Stimulated activated CD4-positive, alpha-beta T cell treated with anti-CD3 and anti-CD28 coated beads, Interleukin-1b, Interleukin-23, amount 100 ng/mL, for 1 hour (primary cell): ENCODE measurements at places on chromosomes 2 and 18.

DNA sequence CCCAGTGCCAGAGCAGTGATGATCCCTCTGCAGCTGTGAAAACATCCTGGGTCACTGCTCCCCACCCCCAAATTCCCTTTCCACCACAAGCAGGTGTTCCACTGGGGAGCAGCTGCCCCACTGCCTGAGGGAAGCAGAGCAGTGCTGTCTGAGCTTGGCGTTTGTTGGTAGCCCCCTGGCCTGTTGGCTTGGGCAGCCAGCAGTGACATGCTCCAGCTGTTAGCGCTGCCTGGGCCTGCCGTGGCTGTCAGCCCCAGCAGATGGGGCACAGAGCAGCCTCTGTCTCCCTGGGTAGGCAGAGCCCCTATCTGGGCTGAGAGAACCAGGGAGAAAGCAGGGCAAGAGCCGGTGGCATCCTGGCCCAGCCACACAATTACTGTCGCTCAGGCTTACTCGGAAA is 247.7 kb downstream of the GLI2 start:
- DNase-seq = no peak

- no peak for DNase-seq
Observed at GRCh38 chr2:39875182-39875913, 96.3 kb upstream of the THUMPD2 start.

DNA sequence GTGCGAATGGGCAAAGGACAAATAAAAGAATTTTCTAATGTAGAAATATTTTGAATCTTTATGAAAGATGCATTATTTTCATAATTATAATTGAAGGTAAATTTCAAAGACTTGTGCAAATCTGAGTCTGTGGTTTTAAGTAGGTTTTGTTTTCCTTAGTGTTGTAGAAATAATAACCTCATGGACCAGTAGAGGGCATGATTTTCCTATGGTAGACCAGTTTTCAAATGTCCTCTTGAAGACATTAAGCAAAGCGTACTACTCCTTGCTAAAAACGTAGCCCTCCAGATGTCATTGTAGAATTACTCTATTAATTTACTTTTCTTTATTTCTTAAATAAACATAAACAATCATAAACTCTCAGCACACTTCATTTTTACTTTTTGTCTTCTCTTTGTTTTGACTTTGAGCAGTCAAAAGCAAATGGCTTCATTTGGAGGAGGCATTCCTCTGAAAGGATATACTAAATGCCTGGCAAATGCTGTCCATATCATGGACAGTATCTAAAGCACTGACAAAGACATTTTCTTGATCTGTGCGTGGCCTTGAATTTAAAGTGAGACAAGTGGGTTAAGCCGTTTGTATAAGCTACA is 85.8 kb upstream of the FAM237A start:
- no peak for DNase-seq

DNA sequence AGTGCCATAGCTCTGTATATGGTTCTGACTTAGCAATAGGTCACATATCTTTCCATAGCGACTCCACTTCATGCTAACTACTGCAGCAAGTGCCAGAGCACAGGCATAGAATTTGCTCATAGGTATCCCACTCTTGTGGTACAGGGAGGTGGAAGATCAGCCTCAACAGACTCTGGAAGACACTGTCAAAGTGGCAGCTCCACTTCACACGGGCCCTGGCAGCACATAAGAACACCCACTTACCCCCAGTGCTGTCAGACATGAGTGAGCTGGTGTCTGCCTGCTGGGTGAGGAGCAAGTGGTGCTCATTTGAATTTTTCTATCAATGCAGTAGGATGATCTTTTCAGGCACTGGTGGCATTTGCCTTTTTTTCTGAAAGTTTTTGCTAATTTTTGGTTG is 48.6 kb downstream of the BCL2L11 start:
- DNase-seq = no peak

DNA sequence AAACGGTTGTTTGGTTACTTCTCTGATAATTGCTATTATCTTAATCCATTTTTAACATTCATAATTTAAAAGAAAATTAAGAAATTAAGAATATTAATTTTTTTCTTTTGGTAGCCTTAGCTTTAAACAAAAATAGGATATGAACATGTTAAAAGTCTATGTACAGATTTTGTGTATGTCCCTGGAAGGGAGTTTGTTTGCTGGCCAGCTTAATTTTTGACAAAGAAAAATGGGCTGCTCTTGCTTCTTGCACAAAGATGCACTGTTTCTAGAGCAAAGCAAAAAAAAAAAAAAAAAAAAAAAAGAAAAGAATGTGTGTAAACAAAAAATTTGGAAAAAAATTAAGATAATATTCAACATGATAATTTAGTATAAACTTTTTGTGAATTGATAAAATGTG is 1.3 kb downstream of the RFTN2 start:
- DNase-seq = no peak

- DNase-seq = no peak
Observed at GRCh38 chr2:239721991-239722759, 303.0 kb downstream of the NDUFA10 start.

DNA sequence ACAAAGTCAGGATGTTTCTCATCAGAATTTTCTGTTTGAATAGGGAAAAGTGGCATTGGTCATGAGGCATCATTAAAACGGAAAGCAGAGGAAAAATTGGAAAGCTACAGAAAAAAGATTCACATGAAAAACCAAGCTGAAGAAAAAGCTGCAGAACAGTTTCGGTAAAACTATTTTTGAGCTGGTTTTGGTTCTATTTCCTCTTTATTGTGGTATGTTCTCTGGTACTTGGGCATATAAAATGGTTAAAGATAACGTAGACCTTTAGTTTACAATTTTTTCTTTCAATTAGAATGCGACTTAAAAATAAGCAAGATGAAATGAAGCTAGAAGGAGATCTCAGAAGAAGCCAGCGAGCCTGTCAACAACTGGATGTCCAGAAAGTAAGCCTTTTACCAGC is 7.6 kb downstream of the GPATCH11 start:
- no peak for DNase-seq

DNA sequence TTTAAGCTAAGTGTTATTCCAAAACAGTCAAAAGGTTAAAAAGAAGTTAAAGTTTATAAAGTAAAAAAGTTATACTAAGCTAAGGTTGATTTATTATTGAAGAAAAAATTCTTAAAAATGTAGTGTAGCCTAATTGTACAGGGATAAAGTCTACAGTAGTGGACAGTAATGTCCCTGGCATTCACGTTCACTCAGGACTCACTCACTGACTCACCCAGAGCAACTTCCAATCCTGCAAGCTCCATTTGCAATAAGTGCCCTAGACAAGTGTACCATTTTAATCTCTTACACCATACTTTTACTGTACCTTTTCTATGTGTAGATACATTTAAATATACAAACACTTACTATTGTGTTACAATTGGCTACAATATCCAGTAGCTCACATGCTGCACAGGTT is 86.1 kb downstream of the CACNB4 start:
- DNase-seq = no peak

DNA sequence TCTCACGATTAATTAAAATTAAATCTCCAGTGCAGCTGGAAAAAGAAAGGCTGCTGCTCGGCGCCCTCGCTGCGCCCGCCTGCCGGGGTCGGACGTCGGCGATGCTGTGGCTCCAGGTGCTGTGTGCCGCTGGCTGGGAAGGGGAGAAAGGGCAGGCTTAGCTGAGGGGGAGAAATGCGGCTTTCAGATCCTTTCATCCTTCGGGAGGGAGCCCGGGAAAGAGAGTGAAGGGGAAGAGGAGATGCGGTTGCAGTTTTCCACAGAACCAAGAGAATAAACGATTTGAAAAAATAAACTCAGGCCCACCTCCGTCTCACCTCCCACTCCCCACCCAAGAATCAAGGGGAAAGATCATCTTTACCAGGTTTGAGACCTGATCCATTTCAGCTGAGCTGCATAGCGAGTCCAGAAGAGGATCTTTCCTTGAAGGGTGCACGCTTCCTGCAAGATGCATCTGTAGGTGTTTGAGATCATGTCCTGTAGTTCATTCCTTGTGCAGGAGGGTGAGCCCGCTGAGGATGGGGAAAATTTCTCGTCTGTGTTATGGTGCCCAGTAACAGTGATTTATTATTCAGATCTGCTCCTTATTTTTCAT is 495 bp downstream of the TMEM169 start:
- no peak for DNase-seq

GRCh38 chr2:60882971-60883753 is 1.8 kb downstream of the REL start:
- DNase-seq = no peak

- no peak for DNase-seq
Observed at GRCh38 chr18:23226930-23227725, 91.8 kb downstream of the CABLES1 start.

GRCh38 chr2:241081643-241082340 is 20.3 kb downstream of the MTERF4 start:
- no peak for DNase-seq

DNA sequence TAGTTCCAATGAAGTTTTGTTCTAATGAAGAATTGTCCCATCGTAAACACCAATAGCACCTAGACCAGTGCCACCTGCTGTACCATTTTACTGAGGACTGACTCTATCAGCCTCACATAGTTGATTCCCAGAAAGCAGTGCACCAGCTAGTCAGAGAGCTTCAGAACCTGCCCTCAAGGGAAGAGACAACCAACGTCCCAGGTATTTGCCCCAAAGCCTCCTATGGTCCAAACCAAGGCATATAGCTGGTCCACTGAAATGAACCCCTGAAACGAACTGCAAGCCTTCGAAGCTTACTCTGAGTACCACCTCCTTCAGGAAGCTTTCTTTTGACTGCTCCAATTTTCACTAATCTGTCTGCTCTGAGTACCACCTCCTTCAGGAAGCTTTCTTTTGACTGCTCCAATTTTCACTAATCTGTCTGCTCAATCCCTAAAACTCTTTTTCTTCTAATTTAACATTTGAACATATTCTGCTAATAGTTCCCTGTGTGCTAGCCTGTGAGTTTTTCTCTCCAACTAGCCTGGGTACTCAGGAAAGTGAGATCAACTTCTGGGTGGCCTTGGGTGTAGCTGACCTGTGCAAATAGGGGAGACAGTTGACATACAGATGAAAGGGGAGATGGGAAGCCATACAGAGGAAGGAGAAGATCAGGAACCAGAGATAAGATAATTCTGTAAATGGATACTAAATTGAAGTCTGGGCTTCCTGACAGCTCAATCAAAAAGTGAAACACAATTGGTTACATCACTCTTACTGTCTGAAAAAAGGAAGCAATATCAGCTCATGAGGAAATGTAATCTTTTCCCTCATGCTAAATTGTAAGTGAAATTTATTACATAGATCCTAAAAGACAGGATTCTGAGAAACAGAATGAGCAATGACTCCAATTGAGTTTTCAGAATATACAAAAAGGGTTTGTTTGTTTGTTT is 33.5 kb upstream of the EML4 start:
- DNase-seq = no peak

GRCh38 chr2:88628571-88628939 is 1.3 kb upstream of the EIF2AK3 start:
- no peak for DNase-seq

- no peak for DNase-seq
Observed at GRCh38 chr18:919078-919477, 14.4 kb downstream of the ADCYAP1 start.

GRCh38 chr2:2484301-2484700 is 153.2 kb upstream of the MYT1L start:
- no peak for DNase-seq

DNA sequence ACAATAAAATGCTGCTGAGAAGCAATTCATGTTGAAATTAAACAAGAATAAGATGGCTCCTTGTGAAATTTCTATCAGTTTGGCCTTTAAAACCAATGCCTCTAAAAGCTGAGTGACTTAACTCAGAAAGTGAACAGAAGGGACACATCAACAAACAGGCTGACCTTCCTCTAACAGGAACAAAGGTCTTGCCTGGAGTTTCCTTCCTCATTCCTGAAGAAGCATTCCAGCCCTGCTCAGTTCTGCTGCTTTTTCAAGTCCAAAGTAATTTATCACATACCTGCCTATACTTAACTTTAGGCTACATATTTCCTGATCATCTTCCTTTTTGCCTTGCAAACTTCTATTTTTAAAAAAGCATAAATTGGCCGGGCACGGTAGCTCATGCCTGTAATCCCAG is 14.1 kb downstream of the PTRHD1 start:
- no peak for DNase-seq

- no peak for DNase-seq
Observed at GRCh38 chr2:60140185-60140584, 413.3 kb downstream of the BCL11A start.

DNA sequence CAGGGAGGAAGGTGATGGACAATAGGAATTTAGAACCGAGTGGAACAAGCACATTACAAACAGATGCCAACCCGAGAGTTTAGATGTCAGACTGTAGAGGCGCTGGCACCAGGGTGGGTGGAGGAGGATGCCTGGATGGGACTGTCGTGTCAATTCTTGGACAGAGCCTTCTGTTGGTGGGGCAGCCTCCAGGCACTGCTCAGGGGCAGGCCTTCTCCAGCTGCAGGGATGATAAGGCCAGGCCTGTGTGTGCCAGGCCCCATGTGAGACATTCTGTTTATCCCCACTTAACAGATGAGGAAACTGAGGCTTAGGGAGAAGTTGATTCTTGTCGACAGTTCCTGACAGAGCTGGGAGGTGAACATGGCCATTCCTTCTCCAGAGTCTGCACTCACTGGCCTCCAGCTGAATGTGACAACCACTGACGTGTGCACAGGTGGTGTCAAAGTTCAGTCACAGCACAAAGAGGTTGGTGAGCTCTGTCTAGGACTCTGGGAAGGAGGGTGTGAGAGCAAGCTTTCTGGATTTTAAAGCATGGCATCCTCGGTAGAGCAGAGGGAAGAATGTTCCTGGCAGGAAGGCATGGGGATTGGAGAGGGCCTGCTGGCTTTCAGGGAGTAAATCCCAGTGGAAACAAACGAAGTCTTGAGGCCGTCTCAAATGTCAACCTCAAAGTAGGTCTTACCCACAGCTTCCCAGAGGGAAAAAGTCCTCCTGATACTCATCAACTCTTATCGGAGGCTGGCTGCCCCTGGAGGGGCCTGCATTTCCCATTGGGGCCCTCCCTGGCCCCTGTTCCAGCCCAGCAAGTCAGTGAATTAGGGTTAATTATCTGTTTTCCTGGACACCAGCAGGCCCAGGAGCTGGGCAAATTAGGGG is 52.4 kb downstream of the GLI2 start:
- no peak for DNase-seq

- no peak for DNase-seq
Observed at GRCh38 chr2:128274218-128274617, 44.5 kb downstream of the HS6ST1 start.

DNA sequence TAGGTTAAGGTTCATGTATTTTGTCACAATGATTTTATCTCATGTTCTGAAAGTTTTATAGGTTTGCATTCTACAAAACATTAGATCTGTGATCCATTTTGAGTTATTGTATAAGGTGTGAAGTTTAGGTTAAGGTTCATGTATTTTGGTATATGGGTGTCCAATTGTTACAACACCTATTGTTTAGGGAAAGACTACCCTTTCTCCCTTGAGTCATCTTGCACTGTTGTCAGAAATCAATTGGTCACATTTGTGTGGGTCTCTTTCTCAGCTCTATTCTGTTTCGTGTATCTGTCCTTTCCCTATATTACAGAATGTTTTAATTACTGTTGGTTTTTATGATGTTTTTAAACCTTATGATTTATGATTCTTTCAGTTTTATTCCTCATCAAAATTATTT is 192.3 kb downstream of the MCFD2 start:
- DNase-seq = no peak

GRCh38 chr2:133326652-133327397 is 241.4 kb downstream of the NCKAP5 start:
- DNase-seq = no peak
